ENCODE measurements at places on chromosomes 5 and 9. TPM values are rescaled to one million over a fixed set of nuclear protein-coding genes. Genes with fewer than 3 reads are reported as not detected.

The RELL2 gene
- 0.53 TPM for total RNA-seq

The INSL4 gene
- not detected for total RNA-seq

The NEUROG1 gene
- total RNA-seq, result not detected

The NSMF gene
- 8.6 TPM for total RNA-seq

The STPG3 gene
- total RNA-seq, result not detected

The ZNF608 gene
- 23.7 TPM for total RNA-seq

The NR2F1-AS1 gene
- total RNA-seq, result 61.4 TPM

The IL4 gene
- total RNA-seq, result not detected

The SYNPO gene
- total RNA-seq, result 6.8 TPM

The CDH9 gene
- total RNA-seq, result 0.53 TPM

The FAXDC2 gene
- 28.2 TPM for total RNA-seq

The HTR1A gene
- total RNA-seq, result not detected

The SEMA5A gene
- total RNA-seq, result 78.6 TPM

The TMEM215 gene
- total RNA-seq, result 0.21 TPM

The GNAQ gene
- 78.5 TPM for total RNA-seq

The CPEB4 gene
- total RNA-seq, result 26.4 TPM

The CDC25C gene
- total RNA-seq, result 6.1 TPM

The ARHGEF39 gene
- 4.7 TPM for total RNA-seq

The GAS1 gene
- total RNA-seq, result 52.8 TPM

The TIGD6 gene
- 4.8 TPM for total RNA-seq

The GFRA3 gene
- 2.4 TPM for total RNA-seq

The IRF1 gene
- 16.4 TPM for total RNA-seq

The FOXD1 gene
- 0.58 TPM for total RNA-seq

The SLC6A19 gene
- not detected for total RNA-seq

The ARL14EPL gene
- total RNA-seq, result not detected

The FSD1L gene
- 27.5 TPM for total RNA-seq

The RIC1 gene
- 55.5 TPM for total RNA-seq

The C9orf43 gene
- total RNA-seq, result 0.74 TPM

The PCDHGA7 gene
- 6.9 TPM for total RNA-seq

The FOXD4L5 gene
- 0.05 TPM for total RNA-seq

The PCDHB10 gene
- 5.0 TPM for total RNA-seq

The SHOC1 gene
- total RNA-seq, result not detected

The IARS1 gene
- total RNA-seq, result 182 TPM

The BHMT2 gene
- 4.1 TPM for total RNA-seq

The TMOD1 gene
- 9.3 TPM for total RNA-seq

The ZNF169 gene
- total RNA-seq, result 8.7 TPM

The SOX30 gene
- not detected for total RNA-seq

The C9orf152 gene
- total RNA-seq, result 0.32 TPM

The RBM22 gene
- total RNA-seq, result 31.1 TPM

The LCN15 gene
- not detected for total RNA-seq

The PHPT1 gene
- 43.9 TPM for total RNA-seq

The CDH10 gene
- 1.5 TPM for total RNA-seq

The KIAA1958 gene
- 11.3 TPM for total RNA-seq

The PCDHB2 gene
- 3.4 TPM for total RNA-seq

The PAEP gene
- not detected for total RNA-seq

The OR2Y1 gene
- total RNA-seq, result not detected

The IQGAP2 gene
- 29.6 TPM for total RNA-seq

The LPAR1 gene
- 134 TPM for total RNA-seq
